ENCODE measurements at places on chromosomes 1 and 21.

GRCh38 chr1:220353229-220354012, 81.2 kb upstream of the RAB3GAP2 start:
- no peak overlapping the region for H3K4me3 ChIP-seq
- no peaks in the 10 kb centered on the region for H3K27me3 ChIP-seq
- H3K36me3 ChIP-seq = no peaks in the 10 kb centered on the region
- DNase-seq = no peak
- no peak overlapping the region for H3K27ac ChIP-seq

DNA sequence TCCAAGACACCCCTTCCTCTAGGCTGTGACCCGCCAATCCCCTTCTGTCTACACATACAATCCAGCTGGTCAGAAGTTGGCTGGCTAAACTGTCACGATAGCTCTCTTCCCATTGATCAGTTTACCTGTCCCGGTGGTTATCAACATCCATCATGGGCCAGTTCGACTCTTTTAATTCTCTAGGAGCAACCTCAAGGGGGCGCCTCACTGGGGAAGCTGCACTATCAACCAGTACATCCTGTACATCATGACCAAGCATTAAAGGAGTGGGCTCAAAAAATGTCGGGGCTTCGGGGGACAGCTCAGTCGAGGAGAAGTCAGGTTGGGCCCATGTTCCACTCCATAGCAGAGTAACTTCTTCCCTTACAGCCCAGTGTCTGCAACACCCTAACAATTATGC, 53.2 kb upstream of the B3GALNT2 start:
- H3K36me3 ChIP-seq = peaks cover 18% of the 10 kb centered on the region
- no peak overlapping the region for H3K4me3 ChIP-seq
- H3K27ac ChIP-seq = no peak overlapping the region

DNA sequence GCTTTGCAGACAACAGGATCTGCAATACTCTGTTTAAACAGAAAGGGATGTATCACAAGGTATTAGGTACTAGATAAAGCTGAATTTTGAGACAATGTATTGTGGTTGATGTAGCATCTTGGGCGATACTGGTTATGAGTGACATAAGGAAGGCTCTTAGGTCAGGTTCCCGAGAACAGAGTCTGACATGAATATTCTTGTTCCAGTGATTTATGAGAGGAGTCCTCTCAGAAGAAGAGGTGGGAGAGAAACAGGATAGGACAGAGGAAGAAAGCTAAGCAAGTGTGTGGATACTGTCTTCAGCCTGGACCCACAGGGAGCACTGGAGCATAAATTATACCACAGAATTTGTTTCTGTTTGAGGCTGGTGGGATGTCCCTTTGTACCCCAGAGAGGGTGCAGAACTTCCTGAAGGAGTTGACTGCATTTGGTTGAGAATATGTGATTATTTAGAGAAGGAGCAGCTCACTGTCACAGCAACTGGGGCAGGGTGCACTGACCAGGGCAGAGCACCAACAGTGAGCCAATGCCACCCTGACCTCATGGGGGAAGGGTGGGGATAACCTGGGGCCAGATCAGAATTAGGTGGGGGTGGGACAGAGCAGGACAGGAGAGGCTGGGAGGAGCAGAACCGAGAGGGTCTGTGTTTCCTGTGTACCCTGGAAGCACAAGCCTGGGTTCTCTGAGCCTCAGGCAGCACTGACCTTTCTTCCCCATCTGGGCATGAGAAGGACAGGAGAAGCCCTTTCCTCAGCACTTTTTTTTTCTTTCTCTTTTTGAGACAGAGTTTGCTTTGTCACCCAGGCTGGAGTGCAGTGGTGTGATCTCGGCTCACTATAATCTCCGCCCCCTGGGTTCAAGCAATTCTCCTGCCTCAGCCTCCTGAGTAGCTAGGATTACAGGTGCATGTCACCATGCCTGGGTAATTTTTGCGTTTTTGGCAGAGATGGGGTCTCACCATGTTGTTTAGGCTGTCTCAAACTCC, 36.3 kb upstream of the SLC6A9 start:
- DNase-seq = no peak
- H3K4me1 ChIP-seq = no peaks in the 10 kb centered on the region
- H3K27ac ChIP-seq = no peak overlapping the region
- H3K36me3 ChIP-seq = no peaks in the 10 kb centered on the region

DNA sequence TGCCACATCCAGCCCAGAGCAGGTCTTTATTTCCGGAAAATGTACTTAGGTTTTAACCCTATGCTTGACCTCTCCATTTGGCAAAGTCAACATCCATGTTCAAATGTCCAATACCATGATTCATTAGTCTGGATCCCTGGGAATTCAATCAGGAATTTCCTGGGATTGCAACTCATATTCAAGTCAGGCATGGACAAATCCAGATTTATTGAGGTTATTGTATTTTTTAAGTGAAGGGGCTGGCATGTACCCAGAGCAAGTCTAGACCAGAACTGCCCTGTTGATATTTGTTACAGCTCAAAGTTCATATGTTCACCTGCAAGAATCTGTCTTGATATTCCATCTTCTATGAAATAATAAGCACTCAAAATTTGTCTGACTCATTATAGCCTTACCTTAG, 521.1 kb downstream of the ADGRL2 start:
- H3K4me1 ChIP-seq = no peaks in the 10 kb centered on the region
- H3K4me3 ChIP-seq = no peak overlapping the region
- H3K27ac ChIP-seq = no peak overlapping the region
- no peaks in the 10 kb centered on the region for H3K36me3 ChIP-seq
